ENCODE measurements at places on chromosomes 7 and 10.
A peak's percentile ranks its signal among the peaks of the same experiment; 100 is the strongest.

DNA sequence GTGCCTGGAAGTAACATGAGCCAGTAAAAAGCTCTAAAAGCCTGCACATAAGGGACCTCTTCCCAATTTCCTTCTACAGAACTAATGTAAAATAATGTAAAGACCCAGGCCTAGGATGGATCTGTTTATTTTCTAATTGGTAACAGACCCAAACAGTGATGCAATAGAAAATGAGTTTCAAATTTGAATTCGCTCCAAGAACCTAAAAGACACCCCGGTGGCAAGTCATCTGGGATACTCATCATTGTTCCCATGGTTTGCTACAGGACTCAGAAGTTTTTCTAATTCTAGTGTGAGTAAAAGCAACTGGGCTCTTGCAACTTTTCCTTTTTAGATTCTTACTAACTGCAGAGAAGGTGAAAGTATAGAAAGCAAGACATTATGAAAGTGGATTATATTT lies 271.3 kb upstream of the CACNA2D1 start:
- DNase-seq, result no peak

DNA sequence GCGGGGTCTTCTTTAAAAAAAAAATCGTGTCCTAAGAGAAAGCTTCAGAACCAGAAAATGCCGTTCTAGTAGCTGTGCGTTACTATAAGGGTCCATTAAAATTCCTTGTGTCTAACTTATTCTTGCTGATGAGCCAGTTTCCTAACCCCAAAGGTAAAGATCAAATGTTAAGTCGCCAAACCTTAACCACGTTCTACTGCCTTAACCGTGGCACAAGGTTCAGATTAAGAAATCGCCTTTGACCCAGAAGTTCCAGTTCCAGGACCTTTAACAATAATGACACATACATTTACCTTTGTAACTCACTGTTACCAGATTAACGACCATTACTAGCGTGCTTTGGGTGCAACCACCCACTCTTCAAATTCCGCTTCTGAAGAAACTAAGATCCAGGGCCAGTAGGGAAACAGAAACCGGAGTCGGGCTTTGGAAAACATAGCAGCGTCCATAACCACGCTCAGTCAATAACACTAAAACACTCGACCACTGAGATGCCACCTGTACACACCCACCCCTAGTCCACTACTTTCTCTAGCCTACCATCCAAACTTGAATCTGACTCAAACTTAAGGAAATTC lies 620 bp downstream of the BET1 start:
- no peak for DNase-seq

DNA sequence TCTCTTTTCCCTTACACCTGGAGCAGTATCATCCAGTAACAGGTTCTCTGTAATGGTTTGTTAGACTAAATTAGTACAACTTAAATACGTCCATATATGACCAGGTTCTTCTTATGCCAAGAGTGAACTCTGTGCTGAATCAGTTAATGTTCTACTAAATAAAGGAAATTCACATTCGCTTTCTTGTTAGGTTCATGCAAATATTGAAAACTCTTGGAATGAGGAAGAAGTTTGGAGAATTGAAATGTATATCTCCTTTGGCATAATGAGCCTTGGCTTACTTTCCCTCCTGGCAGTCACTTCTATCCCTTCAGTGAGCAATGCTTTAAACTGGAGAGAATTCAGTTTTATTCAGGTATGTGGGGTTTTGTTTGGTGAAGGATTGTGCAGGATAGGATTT lies 15.3 kb upstream of the CFAP69 start:
- no peak for DNase-seq

- DNase-seq, result no peak
These were observed 1.3 kb downstream of the UBE2H start for GRCh38 chr7:129951226-129952085.

DNA sequence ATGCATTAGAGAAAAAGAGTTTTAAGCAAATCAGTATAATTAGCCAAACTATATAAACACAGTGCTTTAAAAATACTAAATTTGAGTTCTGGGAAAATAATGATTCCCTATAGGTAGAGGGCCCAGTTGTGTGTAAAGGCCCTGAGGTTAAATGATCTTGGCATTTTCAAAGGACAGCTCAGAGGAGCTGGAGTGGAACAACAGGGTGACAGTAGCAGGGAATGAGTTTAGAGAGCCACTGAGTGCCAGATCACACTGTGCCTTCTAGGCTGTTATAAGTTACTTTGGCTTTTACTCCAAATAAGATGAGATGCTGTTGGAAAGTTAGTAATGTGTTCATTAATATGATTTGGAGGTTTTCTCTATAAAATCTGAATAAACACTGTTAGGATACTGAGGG lies 34.6 kb downstream of the VWDE start:
- no peak for DNase-seq

DNA sequence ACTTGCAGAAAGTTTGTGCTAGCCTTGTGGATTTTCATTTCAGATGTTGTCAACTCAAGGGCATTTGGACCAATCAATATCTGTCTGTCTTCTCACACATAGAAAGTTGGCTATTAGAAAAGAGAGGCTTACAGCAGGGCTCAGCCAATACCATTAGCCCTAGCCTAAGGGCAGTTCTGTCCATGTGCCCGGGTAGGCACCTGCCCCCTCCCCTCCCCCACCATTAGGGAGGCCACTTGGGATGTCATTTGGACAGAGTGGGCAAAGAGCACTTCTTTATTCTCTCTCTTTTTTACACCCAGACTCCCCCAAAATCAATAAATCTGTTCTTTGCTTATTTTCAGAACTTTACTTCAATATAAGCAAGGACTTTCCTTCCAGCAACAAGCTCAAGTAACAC lies 188.5 kb upstream of the MKI67 start:
- DNase-seq, result no peak

- no peak for DNase-seq
These were observed 1094.4 kb downstream of the NRG3 start for GRCh38 chr10:82969405-82969804.

DNA sequence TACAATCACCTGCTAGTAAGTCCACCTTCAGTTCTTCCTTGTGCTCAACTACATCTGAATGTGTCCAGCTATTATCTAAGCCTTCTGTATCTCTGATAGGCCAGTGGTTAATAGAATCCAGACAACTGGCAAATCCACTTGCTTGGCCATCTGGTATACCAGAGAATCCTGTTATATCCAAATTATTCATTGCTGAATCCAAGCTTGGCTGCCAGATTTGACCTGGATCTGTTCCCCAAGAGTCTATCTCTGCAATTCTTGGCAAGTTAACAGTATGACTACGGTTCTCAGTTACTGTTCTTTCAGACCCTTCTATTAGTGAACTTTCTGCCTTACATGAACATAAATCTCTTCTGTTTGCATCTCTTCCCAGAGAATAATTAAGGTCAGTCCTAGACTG lies 154.6 kb upstream of the TARP start:
- DNase-seq, result no peak

DNA sequence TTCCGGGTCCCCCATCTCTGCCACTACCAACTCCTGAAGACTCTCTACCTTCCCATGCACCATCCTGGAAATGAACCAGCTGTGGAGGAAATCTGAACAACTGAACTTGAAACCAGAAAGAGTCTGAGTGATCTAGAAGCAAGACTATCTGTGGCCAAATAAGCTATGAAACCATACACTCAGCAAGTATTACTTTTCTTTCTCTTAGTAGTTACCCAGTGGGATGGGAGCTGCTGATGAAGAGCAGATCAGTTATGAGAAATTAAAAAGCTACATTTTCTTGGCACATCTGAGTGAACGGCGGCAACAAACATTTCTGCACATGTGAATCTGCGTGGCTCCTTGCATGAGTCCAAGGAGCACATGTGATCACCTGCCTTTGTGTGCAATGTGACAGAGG lies 31.6 kb upstream of the AGK start:
- no peak for DNase-seq

- DNase-seq, result no peak
These were observed 57.8 kb upstream of the FZD1 start for GRCh38 chr7:91206361-91206960.

GRCh38 chr7:115217373-115217772 lies 295.5 kb downstream of the MDFIC start:
- no peak for DNase-seq

- DNase-seq, result peak; percentile 6
These were observed 65.9 kb upstream of the CC2D2B start for GRCh38 chr10:95841661-95842498.

DNA sequence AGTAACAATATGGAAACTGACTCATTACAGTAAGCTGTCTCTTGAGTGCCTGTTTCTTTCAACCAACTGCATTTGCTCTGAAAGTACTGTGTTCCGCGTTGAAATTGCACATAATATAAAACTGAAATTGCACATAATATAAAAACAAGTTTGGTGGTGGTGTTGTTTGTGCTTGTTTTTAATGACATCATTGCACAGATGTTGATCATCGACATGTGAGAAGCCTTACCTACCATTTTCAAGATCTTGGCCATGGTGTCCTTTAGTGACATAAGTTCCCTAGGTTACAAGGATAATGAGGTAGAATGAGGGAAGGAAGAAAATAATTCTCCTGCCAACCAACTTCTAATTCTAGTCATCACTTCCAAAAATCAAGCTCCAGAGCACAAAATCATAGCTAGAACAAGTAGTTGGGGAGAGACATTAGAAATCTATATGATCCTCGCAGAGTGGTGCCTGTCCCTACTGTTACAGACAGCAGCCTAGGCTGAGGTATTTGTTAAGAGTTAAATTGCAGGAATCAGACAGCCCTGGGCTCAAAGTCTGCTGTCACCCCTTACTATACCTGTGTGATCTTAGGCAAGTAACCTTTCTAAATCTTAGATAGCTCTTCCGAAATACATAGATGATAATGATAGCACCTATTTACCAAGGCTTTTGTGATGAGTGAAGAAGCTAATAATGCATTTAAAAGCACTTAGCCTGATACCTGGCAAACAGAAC lies 29.3 kb downstream of the DOCK4 start:
- no peak for DNase-seq

- DNase-seq, result no peak
These were observed 7.4 kb upstream of the TRPV6 start for GRCh38 chr7:142892951-142893350.

- DNase-seq, result no peak
These were observed 115.5 kb upstream of the ZMIZ1 start for GRCh38 chr10:78953113-78953798.

DNA sequence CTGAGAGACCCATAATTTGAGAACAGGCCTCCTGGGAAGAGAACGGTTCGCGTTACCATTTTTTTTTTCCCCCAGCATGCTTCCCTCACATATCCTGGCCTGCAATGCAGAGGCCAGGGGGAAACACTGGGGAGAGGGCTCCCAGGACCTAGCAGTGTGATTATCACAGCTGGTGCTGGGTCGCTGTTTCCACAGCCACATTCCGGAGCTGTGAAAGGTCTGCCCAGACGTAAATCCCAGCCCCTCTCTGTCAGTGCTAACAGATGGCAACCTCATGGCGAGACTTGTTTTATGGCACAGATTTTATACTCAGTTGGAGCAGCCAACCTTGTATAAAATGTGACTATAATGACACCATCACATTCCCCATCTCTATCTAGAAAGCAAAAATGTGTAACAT lies 150.5 kb downstream of the PLXDC2 start:
- DNase-seq, result peak; percentile 16

DNA sequence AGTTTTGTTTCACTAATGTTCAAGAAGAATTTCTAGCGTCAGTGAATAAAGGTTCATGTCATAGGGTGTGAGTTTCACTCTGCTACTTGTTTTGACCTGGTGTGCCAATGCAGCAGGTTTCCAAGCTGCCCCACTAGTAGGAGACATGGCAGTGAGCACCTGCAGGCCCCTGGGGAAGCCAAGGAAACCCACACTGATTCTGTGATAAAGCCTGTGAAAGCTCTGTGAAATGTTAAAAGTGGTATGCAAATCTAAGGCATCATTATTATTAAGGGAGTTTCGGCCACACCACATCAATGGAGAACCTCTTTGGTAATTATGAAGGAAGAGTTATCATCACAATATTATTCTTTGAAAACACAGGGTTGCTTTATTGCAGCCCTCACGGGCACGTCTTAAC lies 46.4 kb downstream of the ABCB5 start:
- DNase-seq, result no peak

DNA sequence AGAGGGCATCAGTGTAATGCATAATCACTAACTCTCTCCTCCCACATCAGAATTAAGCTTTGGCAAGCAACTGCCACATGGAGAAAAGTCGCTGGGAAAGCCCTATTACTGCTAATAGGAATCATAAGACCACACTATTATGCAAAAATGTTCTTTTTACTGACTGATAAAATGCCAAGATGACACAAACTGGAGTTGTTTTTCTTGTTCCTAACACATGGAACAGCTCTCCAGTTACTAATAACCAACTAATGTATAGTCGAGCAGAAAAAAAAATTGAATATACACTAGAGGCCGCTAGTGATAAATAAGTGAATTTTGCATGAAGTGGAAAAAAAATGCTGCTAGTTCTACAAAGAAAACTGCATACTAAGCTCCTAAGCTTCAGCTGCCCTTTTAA lies 165.6 kb downstream of the TPK1 start:
- DNase-seq, result no peak

GRCh38 chr10:74079028-74079935 lies 71.3 kb downstream of the AP3M1 start:
- DNase-seq, result no peak

DNA sequence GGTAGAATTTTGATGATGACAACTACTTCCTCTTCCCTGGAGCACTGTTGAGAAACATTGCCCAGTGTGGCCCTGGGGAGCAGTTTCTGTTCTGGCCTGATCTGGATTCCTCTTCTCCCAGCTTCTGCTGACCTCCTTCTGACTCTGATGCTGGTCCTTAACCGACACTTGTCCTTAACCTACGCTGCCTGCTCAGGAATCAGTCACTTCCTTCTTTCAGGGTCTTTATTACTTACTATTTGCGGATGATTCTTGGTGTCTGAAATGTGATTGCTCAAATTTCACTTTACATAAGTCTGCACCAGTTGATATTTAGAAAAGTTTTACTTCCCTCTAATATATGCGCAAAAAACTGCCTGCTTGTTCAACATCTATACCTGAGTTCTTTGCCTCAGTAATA lies 164.1 kb downstream of the PTEN start:
- no peak for DNase-seq

DNA sequence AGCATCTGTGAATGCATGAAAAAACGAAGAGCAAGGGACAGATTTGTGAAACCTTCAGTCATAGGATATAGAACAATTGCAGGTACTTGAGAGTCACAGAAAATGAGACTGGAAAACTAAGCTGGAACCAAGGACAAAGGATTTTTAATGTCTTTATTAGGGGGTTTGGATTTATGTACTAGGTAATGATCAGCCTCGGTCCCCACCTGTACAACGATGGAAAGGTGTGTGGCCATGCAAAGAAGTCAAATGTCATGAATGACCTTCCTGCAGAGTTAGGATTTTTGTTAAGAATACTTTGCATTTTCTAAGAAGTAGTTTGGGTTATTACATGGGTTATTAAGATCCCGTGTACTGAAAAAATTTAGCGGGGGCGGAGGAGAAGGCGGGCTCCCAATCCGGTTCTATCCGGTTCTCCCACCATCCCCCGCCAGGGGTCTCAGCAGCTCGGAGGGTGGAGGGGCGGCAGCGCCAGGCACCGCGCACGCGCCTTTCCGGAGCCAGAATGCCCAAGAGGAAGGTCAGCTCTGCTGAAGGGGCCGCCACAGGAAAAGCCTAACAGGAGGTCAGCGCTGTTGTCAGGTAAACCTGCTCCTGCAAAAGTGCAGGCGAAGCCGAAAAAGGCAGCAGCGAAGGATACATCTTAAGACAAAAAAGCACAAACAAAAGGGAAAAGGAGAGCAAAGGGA lies 327.5 kb upstream of the PLXDC2 start:
- no peak for DNase-seq
